ENCODE measurements at places on chromosomes 16 and 17.

DNA sequence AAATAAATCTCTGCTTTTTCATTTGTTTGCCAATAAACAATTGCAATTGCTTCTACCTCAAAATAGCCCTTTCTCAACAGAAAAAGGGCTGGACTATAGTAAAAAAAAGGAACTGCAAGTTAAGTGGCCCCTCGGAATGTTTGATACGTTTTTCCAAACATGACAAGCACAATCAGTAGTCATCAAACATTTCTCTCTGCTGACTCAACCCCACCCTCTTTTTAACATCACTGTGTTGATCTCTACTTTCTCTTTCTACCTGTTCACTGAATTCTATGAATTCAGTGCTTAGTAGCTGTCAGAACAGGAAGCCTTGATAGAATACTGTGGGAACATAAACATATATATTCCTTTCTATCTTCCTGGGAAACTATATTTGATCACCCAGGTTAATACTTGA lies 116.5 kb upstream of the AXIN2 start:
- DNase-seq: no peak

DNA sequence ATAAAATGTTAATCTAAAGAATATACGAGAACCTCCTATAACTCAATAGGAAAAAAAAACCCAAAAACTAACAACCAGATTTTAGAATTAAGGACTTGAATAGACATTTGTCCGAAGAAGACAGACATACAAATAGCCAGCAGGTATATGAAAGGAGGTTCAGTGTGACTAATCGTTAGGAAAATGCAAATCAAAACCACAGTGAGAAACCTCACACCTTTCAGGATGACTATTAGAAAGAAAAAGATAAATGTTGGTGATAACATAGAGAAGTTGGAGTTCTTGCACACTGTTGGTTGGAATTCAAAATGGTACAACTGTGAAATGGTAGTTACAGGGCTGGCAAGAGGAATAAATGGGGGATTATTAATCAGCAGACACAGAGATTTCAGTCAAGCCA lies 339.0 kb downstream of the TMEM114 start:
- no peak for DNase-seq

GRCh38 chr16:68774982-68775634 lies 38.0 kb downstream of the CDH1 start:
- no peak for DNase-seq

GRCh38 chr16:62870554-62870953 lies 834.3 kb upstream of the CDH8 start:
- DNase-seq: no peak

GRCh38 chr16:85998171-85998867 lies 99.4 kb downstream of the IRF8 start:
- DNase-seq: no peak

DNA sequence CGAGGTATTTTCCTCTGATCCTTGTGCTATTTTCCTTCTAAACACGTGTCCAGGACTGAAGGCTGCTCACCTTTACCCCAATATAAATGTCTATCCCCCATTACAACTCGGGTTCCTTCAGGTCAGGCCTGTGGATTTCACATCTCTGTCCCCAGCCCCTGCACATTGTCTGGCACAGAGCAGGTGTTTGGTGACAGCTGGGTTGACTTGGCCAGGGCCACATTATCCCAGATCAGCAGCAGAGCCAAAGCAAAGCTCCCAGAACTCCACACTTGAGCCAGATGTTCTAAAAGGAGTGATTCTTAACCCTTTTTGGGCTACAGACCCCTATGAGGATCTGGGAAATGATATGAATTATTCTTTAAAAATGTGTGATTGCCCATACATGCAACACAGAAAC lies 18.0 kb upstream of the SPATA32 start:
- DNase-seq: no peak

Measured in CD8-positive, alpha-beta T cell (primary cell).